ENCODE measurements at places on chromosomes 16 and 17.
A peak's percentile ranks its signal among the peaks of the same experiment; 100 is the strongest.

- no peak for DNase-seq
These were observed 1.3 kb downstream of the C17orf99 start for GRCh38 chr17:78147315-78147998.

DNA sequence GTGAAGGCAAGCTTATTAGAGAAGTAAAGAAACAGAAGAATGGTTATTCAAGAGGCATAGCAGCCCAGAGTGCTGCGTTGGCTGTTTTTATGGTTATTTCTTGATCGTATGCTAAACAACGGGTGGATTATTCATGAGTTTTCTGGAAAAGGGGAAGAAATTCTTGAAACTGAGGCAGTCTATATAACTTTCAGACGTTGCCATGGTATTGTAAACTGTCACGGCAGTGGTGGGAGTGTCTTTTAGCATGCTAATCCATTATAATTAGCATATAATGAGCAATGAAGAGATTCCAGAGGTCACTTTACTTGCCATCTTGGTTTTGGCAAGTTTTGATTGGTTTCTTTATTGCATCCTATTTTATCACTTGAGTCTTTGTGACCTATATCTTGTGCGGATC lies 17.4 kb upstream of the MILR1 start:
- no peak for DNase-seq

DNA sequence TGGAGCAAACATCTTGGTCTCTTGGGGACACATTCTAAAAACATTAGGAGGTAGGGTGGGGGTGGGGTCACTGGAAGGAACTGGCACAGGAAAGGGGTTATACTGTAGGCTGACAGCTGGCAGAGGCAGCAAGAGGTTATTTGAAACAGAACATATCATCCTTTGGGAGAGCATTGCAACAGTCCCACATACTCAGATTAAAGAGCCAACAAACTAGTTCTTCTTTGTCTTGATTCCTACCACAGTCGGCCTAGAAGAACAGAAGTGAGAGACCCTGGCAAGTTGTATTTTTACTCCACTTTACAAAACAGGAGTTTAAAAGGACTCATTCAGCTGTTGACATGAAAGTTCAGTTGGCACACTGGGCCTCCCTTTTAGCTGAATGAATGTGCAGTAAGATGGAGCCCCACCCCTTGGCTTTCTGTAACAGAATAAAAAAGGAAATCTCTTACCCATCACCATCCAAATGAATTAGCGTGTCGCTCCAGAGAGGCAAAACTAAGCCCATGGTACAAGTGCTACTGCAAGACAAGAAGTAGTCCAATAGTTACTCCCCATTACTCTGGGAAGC lies 54.6 kb upstream of the CORO6 start:
- DNase-seq, result no peak

GRCh38 chr16:7440886-7441400 lies 108.3 kb downstream of the RBFOX1 start:
- no peak for DNase-seq

GRCh38 chr16:88655053-88655732 lies 4.3 kb upstream of the CYBA start:
- no peak for DNase-seq

- peak; percentile 92 for DNase-seq
These were observed 1.6 kb upstream of the PPP1R9B start for GRCh38 chr17:50151937-50152547.

DNA sequence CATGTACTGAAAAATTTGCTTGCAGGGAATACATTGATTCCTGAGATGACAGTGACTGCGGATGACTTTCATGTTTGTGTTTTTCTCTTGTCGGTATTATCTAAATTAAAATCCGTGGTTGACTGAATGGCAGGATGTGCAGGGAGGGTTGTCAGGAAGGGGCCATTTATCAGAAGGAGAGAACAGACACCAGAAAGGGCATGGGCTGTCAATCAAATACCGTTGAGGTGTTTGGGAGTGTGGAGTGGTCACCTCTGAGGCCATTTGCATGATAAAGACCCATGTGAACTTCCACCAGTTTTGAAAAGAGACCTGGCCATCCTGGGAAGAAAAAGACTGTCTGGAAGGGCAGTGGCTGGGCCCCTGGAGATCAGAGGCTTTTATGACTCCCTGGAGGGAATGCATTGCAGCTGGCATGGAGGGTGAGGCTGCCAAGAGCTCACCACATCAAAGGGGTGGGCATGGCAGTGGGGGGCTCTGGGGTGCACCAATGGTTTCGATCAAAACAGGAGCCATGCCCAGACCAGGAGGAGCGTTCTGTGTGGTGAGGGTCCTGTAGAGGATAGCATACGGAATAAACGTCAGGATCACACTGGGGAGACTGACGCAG lies 67.1 kb downstream of the CYLD start:
- no peak for DNase-seq
